ENCODE measurements at places on chromosomes 5 and 9.

- DNase-seq = peak; percentile 70
Measured at GRCh38 chr9:113573046-113573958, 109.8 kb downstream of the RGS3 start.

- no peak for DNase-seq
Measured at GRCh38 chr9:112496074-112496722, 9.6 kb downstream of the KIAA1958 start.

GRCh38 chr5:36492984-36493654, 113.3 kb upstream of the SLC1A3 start:
- no peak for DNase-seq

DNA sequence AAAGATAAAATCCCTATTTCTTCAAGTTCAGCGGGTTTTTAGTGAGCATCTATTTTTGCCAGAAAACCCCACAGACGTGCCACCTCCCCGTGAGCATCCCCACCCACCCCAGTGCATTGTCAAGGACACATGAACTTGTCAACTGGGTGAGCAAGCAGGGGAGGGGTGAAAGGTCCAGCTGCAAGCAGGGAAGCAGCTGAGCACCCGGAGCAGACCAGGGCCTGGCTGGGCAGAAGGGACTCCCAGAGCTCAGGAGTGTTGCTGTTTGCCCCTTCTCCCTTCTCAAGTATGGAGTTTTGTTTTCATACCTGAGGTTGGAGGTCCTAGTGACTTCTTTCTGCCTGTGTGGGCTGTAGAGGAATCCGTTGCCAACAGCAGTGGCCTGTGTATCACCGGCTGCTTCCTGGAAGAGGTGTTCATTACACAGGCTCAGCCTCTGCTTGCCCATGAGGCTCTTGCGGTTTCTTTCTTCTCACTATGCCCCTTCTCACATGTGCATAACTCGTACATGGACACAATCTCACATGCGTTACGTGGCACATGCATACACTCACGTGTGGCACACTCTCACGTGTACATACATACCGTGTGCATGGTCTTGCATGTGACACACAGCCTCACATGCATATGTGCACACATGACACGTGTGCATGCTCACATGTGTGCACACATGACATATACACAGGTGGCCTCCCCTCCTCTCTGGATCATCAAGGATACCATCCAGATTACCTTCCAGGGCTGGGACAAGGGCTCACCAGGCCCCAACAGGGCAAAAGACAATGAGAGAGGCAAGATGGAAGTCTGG, 126.7 kb downstream of the MVB12B start:
- peak; percentile 51 for DNase-seq

DNA sequence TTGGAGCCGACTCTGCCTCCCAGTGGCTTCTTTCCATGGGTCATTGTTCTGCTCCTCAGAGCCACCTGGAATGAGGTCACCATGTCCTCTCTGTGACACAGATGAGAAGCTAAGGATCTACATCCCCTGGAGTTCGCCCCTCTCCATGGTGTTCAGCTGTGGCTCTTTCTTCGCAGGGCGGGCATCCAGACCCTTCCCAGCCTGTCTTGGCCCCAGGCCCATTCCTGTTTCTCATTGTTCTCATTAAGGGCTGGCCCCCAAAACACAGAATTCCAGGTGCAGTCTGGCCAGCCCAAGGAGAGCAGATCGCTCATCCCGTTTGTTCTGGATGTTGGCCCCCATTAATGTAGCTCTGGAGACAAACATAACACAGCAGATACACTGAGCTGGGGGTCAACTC, 66.4 kb upstream of the COL15A1 start:
- DNase-seq = no peak

DNA sequence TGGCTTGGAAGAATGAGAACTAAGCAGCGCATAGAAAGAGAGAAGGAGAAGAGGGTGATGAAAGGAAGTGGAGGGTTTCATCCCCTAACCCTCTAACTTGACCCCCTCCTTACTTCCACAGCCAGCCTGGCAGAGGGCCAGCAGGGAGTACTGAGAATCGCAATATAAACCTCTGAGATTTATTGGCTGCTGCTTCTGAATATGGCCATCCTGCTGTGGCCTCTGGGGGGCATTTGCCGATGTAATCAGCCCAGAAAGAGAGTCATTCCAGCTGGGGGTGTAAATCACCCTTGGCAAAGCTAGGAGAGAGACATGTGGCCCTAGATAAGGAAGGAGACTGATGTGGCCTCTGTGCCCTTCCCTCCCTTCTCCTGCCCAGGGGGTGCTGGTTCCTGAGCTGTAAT, 960 bp upstream of the GFRA3 start:
- DNase-seq = no peak

- no peak for DNase-seq
Measured at GRCh38 chr5:144465441-144465840, 294.8 kb downstream of the KCTD16 start.

All from spleen (tissue), 13 donors.